ENCODE measurements at places on chromosomes 5 and 9.

GRCh38 chr5:43873791-43874190 lies 270.8 kb downstream of the NNT start:
- DNase-seq, result no peak

- no peak for DNase-seq
Observed at GRCh38 chr9:109401990-109402318, 81.1 kb upstream of the EPB41L4B start.

DNA sequence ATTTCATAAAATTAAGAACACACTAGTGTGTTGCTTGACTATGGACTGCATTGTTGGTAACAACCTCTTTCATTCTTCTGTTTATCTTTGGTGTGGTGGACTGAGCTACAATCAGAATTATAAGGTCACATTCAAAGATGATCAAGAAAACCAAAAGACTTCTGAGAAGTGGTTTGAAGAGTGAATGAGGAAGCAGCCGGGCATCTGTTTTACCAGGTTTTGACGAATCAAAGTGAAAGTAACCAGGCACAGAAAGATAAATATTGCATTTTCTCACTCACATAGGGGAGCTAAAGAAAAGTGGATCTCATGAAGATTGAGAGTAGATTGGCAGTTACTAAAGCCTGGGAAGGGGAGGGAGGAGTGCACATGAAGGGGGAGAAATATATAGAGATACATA lies 589.1 kb downstream of the ZNF608 start:
- no peak for DNase-seq

- DNase-seq, result no peak
Observed at GRCh38 chr9:110808599-110808980, 140.0 kb downstream of the MUSK start.

GRCh38 chr9:133715866-133716563 lies 22.1 kb downstream of the SARDH start:
- peak; percentile 64 for DNase-seq

GRCh38 chr5:51487952-51488351 lies 104.7 kb downstream of the ISL1 start:
- DNase-seq, result no peak

Data from cardiac fibroblast (primary cell).